A549 treated with Mapracorat at 1 μM for 4 hours (cell line): ENCODE measurements at places on chromosomes 4 and X. TPM values are rescaled to one million over a fixed set of nuclear protein-coding genes. Genes with fewer than 3 reads are reported as not detected.

The GPR78 gene
- total RNA-seq: 0.07 TPM in 1 of 5 replicates, not detected in the others

The F8A2 gene
- total RNA-seq: not detected in 5 replicates

The LNX1 gene
- total RNA-seq: 0.03 to 0.04 TPM in 2 of 5 replicates, not detected in the others

The CDX4 gene
- total RNA-seq: not detected in 5 replicates

The MAGEB4 gene
- not detected in 5 replicates for total RNA-seq

The H2BW2 gene
- total RNA-seq: not detected in 5 replicates
